ENCODE measurements at places on chromosomes 6 and 20.

DNA sequence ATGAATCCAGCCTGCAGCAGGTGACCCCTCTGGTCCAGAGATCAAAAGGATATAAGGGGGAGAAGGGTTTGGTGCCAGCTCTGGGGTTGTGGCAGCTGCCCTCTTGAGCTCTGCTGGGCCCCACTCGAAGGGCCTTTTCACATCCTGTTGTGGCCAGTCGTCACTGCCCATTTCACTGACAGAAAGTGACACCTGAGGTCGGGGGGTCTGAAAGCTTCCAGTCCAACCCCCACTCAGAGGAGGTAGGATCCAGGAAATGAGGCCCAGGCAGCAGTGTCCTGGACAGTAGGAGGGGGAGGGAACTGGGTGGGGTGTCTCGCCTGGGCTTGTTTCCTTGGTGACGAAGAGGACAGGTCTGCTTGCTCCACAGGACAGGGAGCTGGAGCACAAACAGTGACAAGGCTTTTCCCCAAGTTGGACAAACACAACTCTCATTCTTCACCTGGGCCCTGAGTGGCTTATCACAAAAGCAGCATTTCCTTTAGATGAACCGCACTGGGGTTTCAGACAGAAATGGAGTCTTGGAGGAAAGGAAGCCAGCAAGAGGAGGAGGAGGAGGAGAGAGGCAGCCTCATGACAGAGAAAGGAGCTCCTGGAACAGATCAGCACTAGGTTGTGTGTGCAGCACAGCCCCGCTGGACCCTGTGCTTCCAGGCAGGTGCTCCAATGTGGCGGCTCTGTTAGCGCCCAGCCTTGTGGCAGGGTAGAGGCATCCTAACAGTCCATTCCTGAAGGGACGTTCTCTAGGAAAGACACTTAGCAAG lies 11.0 kb downstream of the FRS3 start:
- no peak for DNase-seq
- peaks cover 12% of the 10 kb centered on the region for H3K4me1 ChIP-seq
- H3K27ac ChIP-seq = no peak overlapping the region
- no peaks in the 10 kb centered on the region for H3K27me3 ChIP-seq
- H3K4me3 ChIP-seq = no peak overlapping the region
- H3K36me3 ChIP-seq = no peaks in the 10 kb centered on the region

GRCh38 chr20:10647471-10647870 lies 26.3 kb downstream of the JAG1 start:
- H3K36me3 ChIP-seq = no peaks in the 10 kb centered on the region
- H3K27me3 ChIP-seq = peaks cover 24% of the 10 kb centered on the region
- no peak overlapping the region for H3K27ac ChIP-seq
- no peak overlapping the region for H3K4me3 ChIP-seq
- DNase-seq = peak; percentile 9
- H3K4me1 ChIP-seq = peaks cover 6% of the 10 kb centered on the region

GRCh38 chr6:150068720-150069648 lies at the start of gene ULBP3:
ULBP3 (minus strand) TSS chr6:150069121; CDS start chr6:150069066, 55 bp downstream.
- H3K27me3 ChIP-seq = peaks cover 24% of the 10 kb centered on the region
- H3K4me1 ChIP-seq = peaks cover 33% of the 10 kb centered on the region
- H3K4me3 ChIP-seq = peak within 1 kb of the TSS; percentile 79
- DNase-seq = peak; percentile 75
- no peak within 1 kb of the TSS for H3K27ac ChIP-seq

- H3K4me1 ChIP-seq = peaks cover 3% of the 10 kb centered on the region
- no peaks in the 10 kb centered on the region for H3K27me3 ChIP-seq
- no peak overlapping the region for H3K4me3 ChIP-seq
- no peak overlapping the region for H3K27ac ChIP-seq
- no peak for DNase-seq
Observed at GRCh38 chr6:23535101-23535500, 590.9 kb upstream of the NRSN1 start.

DNA sequence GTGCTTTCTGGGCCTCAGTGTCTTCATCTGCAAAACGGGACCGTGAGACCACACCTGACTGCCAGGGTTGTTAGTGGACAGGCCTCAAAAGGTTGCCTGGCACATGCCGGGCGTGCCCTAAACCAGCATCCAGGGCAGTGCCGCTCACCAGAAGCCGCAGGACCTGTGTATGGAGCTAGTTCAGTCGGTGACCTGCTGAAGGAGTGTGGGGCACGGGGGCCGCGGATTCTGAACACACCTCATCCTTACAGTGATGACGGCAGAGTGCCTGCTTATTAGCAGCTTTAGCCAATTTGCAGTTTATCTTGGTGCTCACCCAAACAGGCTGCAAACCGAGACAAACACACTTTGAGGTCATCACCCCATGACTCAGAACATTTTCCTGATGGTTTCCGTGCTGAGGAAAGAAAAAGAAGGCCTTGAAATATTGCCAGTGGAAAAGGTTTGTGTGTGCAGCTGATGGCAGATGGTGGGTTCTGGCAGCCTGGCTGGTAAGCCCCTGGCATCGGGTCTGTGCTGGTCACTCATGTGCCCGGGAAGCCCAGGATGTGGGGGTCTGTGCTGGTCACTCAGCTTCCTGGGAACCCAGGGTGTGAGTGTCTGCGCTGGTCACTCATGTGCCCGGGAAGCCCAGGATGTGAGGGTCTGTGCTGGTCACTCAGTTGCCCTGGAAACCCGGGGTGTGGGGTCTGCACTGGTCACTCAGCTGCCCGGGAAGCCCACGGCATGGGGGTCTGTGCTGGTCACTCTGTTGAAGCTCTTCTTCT lies 153.8 kb downstream of the ERMARD start:
- no peaks in the 10 kb centered on the region for H3K4me1 ChIP-seq
- no peak overlapping the region for H3K27ac ChIP-seq
- no peak overlapping the region for H3K4me3 ChIP-seq

DNA sequence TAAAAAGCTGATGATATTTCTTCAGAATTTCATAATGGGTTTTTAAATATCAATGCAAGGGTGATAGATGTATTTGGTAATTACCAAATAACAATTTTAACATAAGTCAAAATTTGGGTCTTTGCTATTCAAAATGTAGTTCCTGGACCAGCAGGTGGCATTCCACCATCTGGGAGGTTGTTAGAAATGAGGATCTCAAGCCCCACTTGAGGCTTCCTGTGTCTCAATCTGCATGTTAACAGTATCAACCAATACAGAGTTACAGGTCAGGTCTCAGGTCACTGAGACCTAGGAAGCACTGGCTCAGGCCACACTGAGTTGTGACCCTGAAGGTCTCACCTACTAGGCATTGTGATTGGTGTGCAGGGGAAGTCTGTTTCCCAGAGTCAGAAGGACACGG lies 57.2 kb upstream of the MTRF1L start:
- peaks cover 26% of the 10 kb centered on the region for H3K27me3 ChIP-seq
- H3K27ac ChIP-seq = no peak overlapping the region
- no peak for DNase-seq
- H3K4me1 ChIP-seq = no peaks in the 10 kb centered on the region
- peaks cover 8% of the 10 kb centered on the region for H3K36me3 ChIP-seq

GRCh38 chr6:28211840-28212509 lies 13.1 kb upstream of the ZSCAN9 start:
- peaks cover 40% of the 10 kb centered on the region for H3K4me1 ChIP-seq
- H3K27ac ChIP-seq = peak overlapping the region; percentile 79
- H3K36me3 ChIP-seq = peaks cover 4% of the 10 kb centered on the region
- DNase-seq = no peak

GRCh38 chr20:37757550-37757949 lies 63.7 kb downstream of the CTNNBL1 start:
- peaks cover 5% of the 10 kb centered on the region for H3K36me3 ChIP-seq
- no peak overlapping the region for H3K27ac ChIP-seq

DNA sequence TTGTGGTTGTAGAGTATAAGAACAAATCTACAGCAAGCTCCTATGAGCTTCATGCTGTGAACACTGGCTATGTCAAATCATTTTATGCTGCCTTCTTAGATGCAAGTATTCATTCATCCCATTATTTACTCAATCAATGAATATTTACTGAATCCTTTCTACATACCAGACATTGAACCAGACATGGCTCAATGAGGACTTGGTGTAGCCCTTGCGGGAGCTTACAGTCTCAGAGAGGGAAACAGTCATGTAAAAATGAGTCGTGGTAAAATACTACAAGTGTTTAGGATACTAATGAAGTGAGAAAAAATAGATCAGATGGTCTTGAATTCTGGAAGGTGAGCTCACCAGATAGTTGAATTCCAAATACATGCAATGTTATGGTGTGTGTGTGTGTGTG lies 44.8 kb upstream of the ENPP1 start:
- no peak for DNase-seq
- H3K36me3 ChIP-seq = no peaks in the 10 kb centered on the region
- no peaks in the 10 kb centered on the region for H3K4me1 ChIP-seq
- no peak overlapping the region for H3K4me3 ChIP-seq

DNA sequence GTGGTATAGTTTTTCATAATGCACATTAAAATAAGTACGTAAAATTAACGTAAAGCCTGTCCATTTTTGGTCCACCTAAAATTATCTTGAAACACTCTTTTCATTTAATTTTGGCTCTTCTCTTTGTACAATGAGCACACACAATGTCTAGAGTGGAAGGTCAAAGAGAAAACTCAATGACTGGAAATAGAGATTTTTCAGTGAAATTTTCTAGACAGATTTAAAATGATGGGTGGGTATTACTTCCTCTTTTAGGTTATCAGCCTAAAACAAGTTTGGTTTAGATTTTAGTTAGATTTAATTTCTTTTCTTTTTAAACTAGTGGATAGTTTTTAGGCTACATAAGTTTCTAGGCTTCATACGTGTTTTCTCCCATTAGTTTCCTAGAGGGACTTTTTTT lies 24.9 kb downstream of the DSE start:
- peaks cover 17% of the 10 kb centered on the region for H3K4me1 ChIP-seq
- H3K36me3 ChIP-seq = no peaks in the 10 kb centered on the region
- DNase-seq = no peak
- H3K27ac ChIP-seq = no peak overlapping the region

GRCh38 chr20:24007073-24007595 lies 18.6 kb upstream of the GGTLC1 start:
- no peak for DNase-seq
- H3K36me3 ChIP-seq = no peaks in the 10 kb centered on the region
- no peaks in the 10 kb centered on the region for H3K27me3 ChIP-seq
- H3K27ac ChIP-seq = no peak overlapping the region

GRCh38 chr6:41358503-41358902 lies 23.1 kb downstream of the NCR2 start:
- H3K27me3 ChIP-seq = peaks cover 4% of the 10 kb centered on the region
- no peaks in the 10 kb centered on the region for H3K4me1 ChIP-seq
- peaks cover 19% of the 10 kb centered on the region for H3K36me3 ChIP-seq
- H3K4me3 ChIP-seq = no peak overlapping the region

- peaks cover 13% of the 10 kb centered on the region for H3K4me1 ChIP-seq
- H3K27me3 ChIP-seq = no peaks in the 10 kb centered on the region
- DNase-seq = no peak
- H3K4me3 ChIP-seq = no peak overlapping the region
- no peak overlapping the region for H3K27ac ChIP-seq
Observed at GRCh38 chr6:15061908-15062515, 183.9 kb upstream of the JARID2 start.

DNA sequence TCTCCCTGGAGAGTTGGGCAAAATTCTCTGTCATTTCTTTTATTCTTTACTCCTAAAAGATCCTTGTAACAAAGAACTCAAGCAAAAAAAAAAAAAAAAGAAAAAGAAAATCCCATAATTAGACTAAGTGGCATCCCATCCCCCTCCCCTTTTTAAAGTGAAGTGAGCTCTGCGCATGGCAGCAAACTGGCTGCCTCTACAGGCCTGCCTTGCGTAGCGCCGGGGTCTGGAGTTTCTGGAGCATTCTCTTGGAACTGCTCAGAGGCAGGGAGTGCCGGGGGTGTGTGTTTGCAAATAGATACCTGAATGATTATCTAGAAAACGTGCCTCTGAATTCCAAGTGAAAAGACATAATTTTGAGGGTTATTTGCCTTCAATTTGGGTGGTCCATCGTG lies 48.1 kb downstream of the FOXC1 start:
- no peaks in the 10 kb centered on the region for H3K36me3 ChIP-seq
- no peaks in the 10 kb centered on the region for H3K27me3 ChIP-seq
- no peak overlapping the region for H3K27ac ChIP-seq
- no peak for DNase-seq
- H3K4me1 ChIP-seq = no peaks in the 10 kb centered on the region

DNA sequence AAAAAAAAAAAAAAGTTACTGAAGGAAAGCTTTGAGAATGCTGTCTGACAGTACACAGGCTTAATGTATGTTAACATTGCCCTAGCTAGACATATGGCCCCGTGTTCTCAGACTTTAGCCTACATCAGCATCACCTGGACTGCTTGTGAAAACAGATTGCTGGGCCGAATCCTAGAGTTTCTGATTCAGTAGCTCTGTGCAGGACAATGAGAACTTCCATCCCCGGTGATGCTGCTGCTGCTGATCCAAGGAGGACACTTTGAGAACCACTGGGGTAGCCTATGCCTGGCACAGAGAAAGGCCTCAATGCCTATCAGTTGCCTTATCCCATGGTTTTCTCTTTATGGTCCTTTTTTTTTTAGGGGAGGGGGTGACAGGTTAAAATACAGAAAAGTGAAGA lies 1.6 kb downstream of the HCK start:
- H3K4me1 ChIP-seq = peaks cover 13% of the 10 kb centered on the region
- DNase-seq = no peak
- no peak overlapping the region for H3K27ac ChIP-seq
- no peaks in the 10 kb centered on the region for H3K36me3 ChIP-seq
- peaks cover 57% of the 10 kb centered on the region for H3K27me3 ChIP-seq

GRCh38 chr6:34529665-34530327 lies 26.3 kb downstream of the SPDEF start:
- H3K27me3 ChIP-seq = no peaks in the 10 kb centered on the region
- peaks cover 5% of the 10 kb centered on the region for H3K4me1 ChIP-seq
- no peak overlapping the region for H3K4me3 ChIP-seq
- no peak for DNase-seq

DNA sequence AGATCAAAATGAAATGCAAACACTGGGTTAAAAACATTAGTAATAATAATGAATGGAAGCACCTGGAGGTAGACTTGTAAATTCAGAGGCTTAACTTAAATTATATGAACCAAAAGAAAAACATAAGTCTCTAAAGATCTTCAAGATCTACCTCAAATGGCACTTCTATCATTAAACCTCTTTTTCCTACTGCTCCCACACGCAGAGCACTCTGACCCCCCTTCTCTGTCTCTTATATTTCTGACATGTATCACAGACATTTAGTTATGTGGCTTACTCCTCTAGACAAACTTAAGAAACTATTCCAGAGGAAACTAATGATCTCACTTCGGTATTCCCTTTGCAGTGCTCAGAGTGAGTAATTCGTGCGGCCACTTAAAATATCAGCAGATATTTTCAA lies 1.1 kb downstream of the TBC1D32 start:
- DNase-seq = no peak
- H3K4me3 ChIP-seq = peak overlapping the region; percentile 88
- H3K27ac ChIP-seq = peak overlapping the region; percentile 99
- H3K4me1 ChIP-seq = peaks cover 43% of the 10 kb centered on the region
- no peaks in the 10 kb centered on the region for H3K27me3 ChIP-seq
- no peaks in the 10 kb centered on the region for H3K36me3 ChIP-seq

- peaks cover 5% of the 10 kb centered on the region for H3K4me1 ChIP-seq
- H3K27me3 ChIP-seq = no peaks in the 10 kb centered on the region
- H3K27ac ChIP-seq = no peak overlapping the region
- H3K4me3 ChIP-seq = no peak overlapping the region
- peaks cover 12% of the 10 kb centered on the region for H3K36me3 ChIP-seq
Observed at GRCh38 chr6:18166312-18167036, 11.3 kb downstream of the KDM1B start.
